ENCODE measurements at places on chromosomes 2 and 18. TPM values are rescaled to one million over a fixed set of nuclear protein-coding genes. Genes with fewer than 3 reads are reported as not detected.

GRCh38 chr18:10895976-10896375, 253.4 kb downstream of the PIEZO2 start:
- peak; percentile 9 for DNase-seq

GRCh38 chr2:96507957-96508520, 2.9 kb upstream of the NEURL3 start:
- DNase-seq, result peak; percentile 41

Gene HNMT
- 45.6 TPM for total RNA-seq

Gene CIB4
- not detected for total RNA-seq

GRCh38 chr2:105325389-105325963, 4.1 kb downstream of the TGFBRAP1 start:
- peak; percentile 94 for DNase-seq

DNA sequence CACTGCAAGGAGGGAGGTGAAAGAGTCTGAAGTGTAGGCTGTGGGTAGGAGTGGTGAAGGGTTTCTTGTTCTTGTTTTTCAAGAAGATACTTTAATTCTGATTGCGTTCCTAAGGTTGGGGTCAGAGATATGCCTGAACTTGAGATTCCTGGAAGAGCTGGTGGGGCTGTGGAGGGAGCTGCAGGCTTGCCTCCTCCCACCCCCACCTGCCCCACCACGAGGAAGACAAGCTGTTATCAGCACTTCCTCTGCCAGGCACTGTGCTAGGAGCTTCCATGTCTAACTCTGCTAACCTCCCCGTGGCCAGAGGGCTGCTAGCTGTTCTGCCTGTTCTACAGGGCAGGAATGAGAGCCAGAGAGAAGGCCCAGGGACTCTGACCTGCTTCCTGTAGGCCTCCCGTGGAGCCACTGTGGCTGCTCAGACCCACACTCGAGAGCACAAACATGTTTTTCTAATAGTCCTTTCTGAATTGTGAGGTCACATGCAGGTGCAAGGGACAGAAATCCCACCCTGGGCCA, 13.7 kb downstream of the ANKRD23 start:
- DNase-seq, result no peak

Gene DQX1
- total RNA-seq, result not detected

Gene M1AP
- total RNA-seq, result not detected

- peak; percentile 47 for DNase-seq
These were observed 472 bp downstream of the SLC20A1 start for GRCh38 chr2:112646102-112646719.
